ENCODE measurements at places on chromosomes 1 and 21.

DNA sequence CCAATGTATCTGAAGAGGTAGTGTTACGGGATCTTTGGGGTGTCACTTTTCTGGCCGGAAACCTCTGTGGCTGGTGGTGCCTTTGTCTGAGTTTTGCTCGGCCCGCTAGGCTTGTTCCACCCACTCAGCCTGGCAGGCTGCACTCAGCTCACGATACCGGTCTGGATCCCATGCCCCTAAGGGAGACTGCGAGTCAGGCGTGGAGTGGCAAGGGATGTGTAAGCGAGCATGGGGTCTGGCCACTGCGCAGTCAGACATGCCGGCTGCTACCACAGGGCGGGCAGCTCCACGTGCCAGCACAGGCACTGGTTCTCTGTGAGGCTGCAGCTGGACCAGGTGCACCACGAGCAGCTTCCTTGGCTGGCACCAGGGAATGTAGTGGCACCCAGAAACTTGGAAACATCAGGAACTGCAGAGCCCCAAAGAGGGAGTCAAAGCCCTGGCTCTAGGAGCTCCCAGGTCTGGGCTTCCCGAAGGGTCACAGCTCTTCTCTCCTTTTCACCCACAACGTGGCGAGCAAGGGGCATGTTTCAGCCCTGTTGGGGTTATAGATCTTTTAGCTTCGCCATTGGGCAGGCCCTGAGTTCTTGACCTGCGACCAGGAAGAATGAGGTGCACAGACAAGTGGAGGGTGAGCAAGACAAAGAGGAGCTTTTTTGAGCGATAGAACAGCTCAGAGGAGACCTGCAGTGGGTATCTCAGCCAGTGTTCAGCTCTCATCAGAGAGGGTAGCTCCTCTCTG is 23.8 kb upstream of the LRRC8C start:
- ATAC-seq = no peak

GRCh38 chr1:108011295-108011694 is 46.3 kb upstream of the VAV3 start:
- ATAC-seq = no peak

- no peak for ATAC-seq
Measured at GRCh38 chr1:192545896-192546521, 29.6 kb upstream of the RGS1 start.

DNA sequence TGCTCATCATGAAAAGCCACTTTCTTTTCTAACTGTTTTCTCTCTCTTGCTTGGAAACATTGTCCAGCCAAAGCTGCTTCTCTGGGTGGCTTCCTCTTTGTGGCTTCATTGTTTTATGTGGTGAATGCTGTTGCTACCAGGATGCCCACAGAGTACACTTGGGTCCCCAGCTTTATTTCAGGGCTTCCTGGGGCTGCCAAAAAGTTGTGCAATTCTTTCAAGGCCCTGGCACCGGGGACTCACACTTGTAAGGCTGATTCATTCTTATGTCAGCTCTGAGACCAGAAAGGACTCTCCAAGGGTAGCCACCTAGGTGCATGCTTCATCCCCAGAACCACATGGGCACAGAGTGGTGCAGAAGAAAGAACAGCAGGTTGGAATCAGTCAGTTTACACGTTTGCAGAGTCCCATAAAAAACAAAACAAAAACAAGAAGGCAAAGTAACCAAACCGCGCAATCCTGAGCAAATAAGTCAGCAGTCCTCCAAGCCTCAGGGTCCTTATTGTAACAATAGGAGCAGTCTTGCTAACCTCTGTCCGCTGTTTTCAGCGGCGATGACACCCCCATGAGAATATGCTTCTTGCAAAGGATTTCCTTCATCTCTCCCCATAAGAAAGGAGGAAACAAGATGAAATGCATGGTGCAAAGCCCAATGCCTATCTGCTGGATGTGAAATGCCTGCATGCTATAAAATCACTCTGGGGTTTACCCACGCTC is 89.9 kb upstream of the SSX2IP start:
- ATAC-seq = no peak

GRCh38 chr1:226994586-226995364 is 54.7 kb downstream of the COQ8A start:
- ATAC-seq = no peak

GRCh38 chr1:239816081-239816782 is 275.5 kb upstream of the FMN2 start:
- peak; percentile 89 for ATAC-seq

- ATAC-seq = no peak
Measured at GRCh38 chr1:234891427-234891826, 237.2 kb downstream of the TOMM20 start.

Measured in gastroesophageal sphincter (tissue), 4 donors.